Activated CD4-positive, alpha-beta T cell treated with anti-CD3 and anti-CD28 coated beads, Interleukin-2, amount 10 ng/mL, durations not matched to agents 24 days and 14 days (primary cell): ENCODE measurements at places on chromosomes 4 and X.

GRCh38 chr4:152264106-152264505 lies 271.8 kb downstream of the FBXW7 start:
- DNase-seq: no peak

- DNase-seq: no peak
These were observed 10.6 kb downstream of the ING2 start for GRCh38 chr4:183515411-183515810.

- no peak for DNase-seq
These were observed 40.0 kb downstream of the CDS1 start for GRCh38 chr4:84622959-84623358.

DNA sequence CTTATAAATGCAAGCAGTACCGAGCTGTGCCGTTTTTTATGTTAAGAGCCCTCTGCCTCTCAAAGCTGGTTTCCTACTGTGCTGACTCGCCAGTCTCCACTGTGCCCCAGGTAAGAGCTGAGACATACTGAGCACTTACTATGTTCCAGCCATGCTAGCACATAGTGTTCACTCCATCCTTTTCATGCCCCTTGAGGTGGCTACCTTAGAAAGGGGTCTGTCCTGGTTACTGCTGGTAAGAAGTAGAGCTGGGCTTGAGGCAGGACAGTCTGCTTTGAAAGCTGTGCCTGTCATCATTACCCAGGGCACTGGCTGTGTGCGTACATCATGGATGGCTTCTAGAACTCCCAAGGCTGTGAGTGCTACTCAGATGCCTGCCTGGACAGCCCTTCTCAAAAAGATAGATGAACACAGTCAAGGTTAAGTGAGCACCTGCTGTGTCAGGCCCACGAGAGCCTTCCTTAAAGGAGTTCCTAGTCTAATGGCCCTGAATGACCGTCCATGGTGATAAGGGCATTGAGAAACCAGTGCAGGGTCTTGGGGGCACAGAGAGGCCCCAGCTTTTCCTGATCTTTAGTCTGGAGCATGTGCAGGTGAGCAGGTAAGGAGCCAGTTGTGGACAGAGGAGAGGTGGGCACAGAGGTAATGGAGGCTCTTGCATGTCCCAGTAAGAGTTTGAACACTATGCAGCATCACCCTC lies 1.6 kb downstream of the STK32B start:
- no peak for DNase-seq

- DNase-seq: no peak
These were observed 88.0 kb downstream of the ATP11C start for GRCh38 chrX:139844884-139845283.
